ENCODE measurements at places on chromosomes 4 and X.

DNA sequence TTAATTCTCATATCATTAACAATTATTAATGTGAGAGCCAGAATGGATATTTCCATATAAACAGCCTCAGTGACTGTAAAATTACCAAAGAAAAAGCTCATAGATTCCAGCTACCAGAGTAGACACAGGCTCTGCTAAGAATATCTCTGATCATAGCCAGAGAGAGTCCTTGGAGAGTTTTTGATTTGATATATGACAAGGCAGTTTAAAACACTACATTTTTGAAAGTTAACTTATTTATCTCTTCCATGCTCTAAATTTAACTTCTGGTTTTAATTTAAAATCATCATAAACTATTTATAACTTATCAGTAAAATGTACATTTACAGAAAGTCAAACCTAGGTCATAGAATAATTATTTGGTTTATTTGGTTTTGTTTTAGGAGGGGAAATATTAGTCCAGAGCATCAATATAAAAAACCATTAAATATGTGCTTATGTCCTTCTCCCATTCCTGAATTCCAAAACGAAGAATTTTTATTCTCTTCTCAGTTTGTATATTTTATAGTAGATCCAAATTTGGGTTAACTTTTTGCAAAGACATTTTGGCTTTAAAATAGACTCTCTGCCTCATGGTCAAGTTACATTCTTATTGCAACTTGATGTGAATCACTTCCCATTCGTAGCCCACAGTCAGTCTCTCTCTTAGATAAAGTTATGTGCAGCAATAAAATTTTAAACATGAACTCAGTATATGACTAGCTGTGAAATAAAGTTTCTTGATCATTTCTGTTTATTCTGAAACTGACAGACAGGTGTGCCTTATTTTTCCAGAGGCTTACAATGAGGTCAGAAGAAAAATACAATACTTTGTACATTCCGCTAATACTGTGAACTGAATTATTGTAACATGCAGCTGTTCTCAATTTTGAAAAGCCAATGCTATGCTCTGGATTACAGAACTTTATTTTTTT is 267.1 kb downstream of the PAPSS1 start:
- no peak for DNase-seq

GRCh38 chrX:15747626-15748173 is 9.6 kb downstream of the CA5B start:
- DNase-seq: no peak

DNA sequence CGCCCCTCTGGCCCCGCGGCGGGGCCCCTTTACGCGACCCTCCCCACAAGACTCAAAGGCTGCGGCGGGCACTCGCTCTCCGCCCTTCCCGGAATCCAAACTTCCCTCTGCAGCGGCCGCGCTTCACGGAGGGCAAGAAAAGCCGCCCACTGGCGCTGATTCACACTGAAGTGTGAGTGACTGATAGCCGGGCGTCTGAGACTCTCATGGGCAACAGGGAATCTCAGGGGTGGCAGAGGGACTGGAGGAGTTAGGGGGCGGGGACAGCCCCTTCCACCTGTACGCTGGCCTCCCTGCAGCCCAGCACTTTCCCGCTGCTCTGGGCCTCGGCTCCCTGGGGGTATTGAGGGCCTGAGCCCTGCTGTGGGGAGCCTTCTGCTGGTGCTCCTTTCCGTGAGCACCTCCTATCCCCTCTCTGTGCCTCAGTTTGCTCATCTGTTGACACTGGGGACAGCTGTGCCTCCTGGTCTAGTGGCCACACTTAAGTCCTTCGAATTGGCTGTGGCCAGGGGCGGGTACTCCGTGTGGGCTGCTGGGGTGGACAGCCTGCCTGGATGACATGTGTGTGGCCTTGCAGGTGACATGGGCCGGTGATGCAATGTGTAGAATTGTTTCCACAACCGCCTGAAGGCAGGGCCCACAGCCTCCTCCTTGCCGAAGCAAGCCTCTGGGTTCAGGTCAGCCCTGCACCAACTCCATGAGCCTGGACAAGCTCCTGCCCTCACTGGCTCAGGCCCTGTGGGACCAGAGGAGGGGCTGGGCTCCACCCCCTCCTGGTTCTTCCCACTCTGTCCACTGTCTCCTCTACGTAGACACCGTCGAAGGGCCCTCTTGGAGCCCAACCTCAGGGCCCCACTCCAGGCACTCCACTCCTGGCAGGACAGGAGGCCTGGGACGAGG is 951 bp downstream of the SH3BP2 start:
- DNase-seq: no peak

GRCh38 chrX:129773649-129774458 is 5.9 kb upstream of the SASH3 start:
- DNase-seq: no peak

- no peak for DNase-seq
These were observed 927.1 kb downstream of the C4orf33 start for GRCh38 chr4:130023088-130023487.

DNA sequence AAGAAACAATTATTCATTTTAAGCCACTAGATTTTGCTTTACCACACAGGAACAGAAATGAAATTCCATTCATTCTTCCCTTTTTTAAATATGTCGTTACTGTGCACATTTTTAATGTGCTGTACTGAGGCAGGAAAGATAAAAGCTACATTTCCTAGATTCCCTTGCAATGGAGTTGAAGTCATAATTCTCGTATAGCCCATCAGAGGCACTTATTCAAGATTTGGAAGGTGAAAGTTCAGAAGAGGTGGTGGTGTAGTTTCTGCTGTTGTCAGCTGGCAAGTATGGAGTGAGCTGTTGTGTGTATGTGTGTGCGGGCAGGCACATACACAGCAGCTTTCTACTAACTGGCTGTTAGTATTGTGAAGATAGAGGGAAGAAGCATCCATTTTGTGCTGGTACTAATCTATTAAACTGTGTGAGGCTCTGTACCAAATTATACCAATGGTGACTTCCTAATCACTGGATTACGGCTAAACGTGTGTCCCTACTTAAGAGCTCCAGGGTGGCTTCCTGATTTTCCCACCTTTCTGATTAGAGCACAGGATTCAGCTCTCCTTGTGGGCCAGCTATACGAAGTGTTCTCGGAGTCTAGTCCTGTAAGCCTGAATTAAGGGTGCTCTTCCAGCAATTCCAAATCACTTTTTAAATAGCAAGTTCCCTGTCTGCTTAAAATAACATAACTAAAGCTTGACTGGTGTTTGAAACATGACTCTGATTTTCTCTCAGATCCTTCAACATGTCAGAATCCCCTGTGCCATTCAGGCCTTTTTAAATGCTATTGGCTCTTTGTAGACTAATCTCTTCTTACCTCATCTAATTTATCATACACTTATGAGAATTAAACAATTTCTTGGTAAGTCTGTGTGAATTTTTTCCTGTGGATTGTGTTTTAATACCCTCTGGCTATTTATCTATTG is 43.8 kb downstream of the PDS5A start:
- DNase-seq: no peak

GRCh38 chrX:71216485-71216884 is 6.5 kb upstream of the GJB1 start:
- DNase-seq: no peak

Data from activated CD4-positive, alpha-beta T cell treated with anti-CD3 and anti-CD28 coated beads, Interleukin-2, Interleukin-4, amounts not matched to agents 100 ng/mL and 50 ng/mL, durations not matched to agents 16 hours and 8 hours (primary cell).